IMR-90 (cell line): ENCODE measurements at places on chromosomes 1 and 21. TPM values are rescaled to one million over a fixed set of nuclear protein-coding genes. Genes with fewer than 3 reads are reported as not detected.

Gene S100A1
- total RNA-seq, result 0.18 TPM in 1 of 2 replicates, not detected in the other

Gene DSCAM
- total RNA-seq, result under 0.01 TPM in 2 replicates

Gene HCRTR1
- total RNA-seq, result not detected in 2 replicates

Gene TFB2M
- total RNA-seq, result 13.3 and 22.8 TPM in 2 replicates

Gene MED8
- 114 and 120 TPM in 2 replicates for total RNA-seq

Gene DDR2
- total RNA-seq, result 194 and 245 TPM in 2 replicates

Gene NEGR1
- 9.1 and 13.1 TPM in 2 replicates for total RNA-seq

Gene DENND2C
- 2.2 and 3.1 TPM in 2 replicates for total RNA-seq

Gene LPGAT1
- total RNA-seq, result 13.6 and 25.6 TPM in 2 replicates

DNA sequence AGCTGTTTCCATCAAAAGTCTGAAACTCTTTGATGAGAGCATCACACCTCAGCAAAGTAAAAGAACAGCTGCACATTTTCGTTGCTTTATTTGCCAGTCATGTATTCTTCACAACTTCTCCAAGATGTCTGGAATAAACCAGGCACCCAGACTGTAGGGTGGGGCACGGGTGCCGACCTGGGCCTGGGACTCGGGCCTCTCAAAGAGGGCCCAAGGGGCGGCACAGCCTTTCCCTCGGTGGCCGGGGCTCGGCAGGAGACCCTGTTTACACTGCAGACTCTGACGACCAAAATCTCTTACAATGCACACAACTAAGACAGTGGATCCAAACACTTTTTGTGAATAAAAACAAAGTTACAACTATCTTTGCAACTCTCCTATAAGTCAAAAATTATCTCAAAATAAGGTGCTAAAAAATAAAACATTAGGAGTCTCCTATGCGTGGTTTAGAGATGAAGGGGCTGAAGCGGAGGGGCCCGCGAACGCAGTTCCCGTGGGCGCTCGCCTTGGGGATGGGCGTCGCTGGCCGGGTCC is 696 bp downstream of the LSS start:
- DNase-seq, result no peak

DNA sequence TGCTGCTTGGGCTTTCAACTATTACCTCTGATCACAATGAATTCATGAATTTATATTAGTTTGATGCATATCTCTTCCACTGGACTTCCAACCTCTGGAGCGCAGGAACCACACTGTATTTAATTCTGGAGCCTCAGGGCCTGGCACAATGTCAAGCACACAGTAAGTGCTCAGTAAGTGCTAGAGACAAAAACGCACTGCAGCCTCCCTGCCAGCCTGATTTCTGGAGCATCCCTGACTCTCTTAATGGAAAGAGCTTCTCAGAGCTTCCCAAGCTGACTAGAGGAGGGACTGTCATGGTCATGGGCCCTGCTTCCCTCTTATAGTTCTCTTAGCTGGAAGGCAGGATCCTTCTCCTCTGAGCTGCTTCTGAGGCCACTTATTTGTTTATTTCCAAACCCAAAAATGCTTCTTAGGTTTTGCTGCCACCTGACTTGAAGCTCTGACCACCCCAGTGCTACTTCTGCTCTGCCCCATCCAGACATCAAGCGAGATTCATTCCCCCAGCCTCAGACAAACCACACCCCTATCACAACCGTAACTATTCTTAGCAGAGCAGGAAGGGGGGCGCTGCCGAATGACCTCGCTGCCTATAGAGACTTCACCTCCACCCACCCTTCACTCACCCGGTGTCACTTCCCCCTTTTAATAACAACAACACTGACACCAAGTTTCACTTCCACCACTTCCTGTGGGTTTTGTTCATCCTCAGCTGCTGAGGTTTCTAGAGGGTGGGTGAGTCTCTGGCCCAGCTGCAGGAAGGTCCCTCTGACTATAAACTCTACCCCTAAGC is 33.6 kb downstream of the NUAK2 start:
- peak; percentile 59 for DNase-seq

- peak; percentile 46 for DNase-seq
Observed at GRCh38 chr1:201171063-201172036, 17.1 kb upstream of the TMEM9 start.

DNA sequence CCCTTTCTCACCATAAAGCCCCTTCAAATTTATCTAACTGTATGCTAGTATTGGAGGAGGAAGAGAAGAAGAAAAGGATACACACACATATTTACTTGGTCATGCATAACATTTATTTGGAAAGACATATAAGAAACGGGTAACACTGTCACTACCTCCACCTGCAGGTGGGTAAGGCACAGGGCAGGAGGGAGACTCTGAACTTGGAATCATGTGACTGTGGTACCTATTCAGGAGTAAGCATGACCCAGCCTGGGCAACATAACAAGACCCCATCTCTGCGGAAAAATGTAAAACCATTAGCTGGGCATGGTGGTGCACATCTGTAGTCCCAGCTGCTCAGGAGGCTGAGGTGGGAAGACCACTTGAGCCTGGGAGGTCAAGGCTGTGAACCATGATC is 1.4 kb upstream of the PADI6 start:
- DNase-seq, result no peak

- peak; percentile 83 for DNase-seq
Observed at GRCh38 chr1:84504580-84505492, 1.4 kb upstream of the SPATA1 start.

DNA sequence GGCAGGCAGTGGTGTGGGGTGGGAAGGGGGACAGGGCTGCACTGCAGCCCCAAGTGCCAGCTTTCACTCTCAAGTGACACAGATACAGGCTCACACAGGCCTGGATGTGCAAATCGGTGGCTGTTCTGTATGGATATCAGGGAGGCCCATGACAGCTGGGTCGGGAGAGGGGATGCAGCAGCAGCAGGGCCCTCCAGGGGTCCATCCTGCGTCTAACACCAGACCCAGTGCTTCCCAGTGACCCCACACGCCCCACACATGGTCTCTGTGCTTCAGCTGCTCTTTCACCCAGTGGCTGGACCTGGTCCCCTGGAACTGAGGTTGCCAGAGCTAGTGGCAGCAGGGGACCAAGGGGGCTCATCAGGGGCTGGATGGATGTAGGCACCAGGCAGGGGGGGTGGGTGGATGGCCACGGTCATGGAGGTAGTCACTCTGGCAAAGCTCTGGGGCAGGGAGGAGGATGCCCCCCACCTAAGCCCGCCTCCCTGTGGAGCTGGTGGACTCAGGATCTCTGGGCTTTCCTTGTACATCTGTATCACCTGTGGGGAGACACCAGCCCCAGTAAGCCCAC is 13.9 kb downstream of the BTBD19 start:
- no peak for DNase-seq

DNA sequence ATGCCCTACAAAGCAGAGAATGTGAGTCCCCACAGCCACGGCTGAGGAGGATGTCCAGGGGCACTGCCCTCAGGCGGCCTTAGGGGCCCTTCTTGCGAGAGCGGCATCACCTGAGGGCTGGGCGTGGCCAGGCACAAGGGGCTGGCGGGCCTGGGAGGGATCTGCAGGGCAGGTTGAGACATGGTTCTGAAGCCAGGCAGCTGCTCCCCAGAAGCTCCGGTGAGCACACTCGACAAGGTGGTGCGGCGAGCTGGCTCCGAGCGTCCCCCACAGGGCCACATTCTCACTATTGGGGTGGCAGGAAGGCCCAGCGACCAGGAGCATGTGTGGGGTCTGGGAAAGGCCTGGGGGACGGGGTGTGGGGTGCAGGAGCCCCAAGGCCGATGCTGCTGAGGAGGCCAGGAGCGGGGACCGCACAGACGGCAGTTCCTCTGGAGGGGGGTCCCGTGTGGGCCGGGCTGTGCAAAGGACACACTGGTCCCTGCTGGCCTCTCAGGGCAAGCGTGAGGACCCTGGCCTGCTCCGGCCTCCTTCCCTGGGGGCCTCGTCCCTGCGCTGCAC is 47.2 kb downstream of the MORN1 start:
- DNase-seq, result no peak

- no peak for DNase-seq
Observed at GRCh38 chr1:101833312-101833711, 163.4 kb downstream of the OLFM3 start.

DNA sequence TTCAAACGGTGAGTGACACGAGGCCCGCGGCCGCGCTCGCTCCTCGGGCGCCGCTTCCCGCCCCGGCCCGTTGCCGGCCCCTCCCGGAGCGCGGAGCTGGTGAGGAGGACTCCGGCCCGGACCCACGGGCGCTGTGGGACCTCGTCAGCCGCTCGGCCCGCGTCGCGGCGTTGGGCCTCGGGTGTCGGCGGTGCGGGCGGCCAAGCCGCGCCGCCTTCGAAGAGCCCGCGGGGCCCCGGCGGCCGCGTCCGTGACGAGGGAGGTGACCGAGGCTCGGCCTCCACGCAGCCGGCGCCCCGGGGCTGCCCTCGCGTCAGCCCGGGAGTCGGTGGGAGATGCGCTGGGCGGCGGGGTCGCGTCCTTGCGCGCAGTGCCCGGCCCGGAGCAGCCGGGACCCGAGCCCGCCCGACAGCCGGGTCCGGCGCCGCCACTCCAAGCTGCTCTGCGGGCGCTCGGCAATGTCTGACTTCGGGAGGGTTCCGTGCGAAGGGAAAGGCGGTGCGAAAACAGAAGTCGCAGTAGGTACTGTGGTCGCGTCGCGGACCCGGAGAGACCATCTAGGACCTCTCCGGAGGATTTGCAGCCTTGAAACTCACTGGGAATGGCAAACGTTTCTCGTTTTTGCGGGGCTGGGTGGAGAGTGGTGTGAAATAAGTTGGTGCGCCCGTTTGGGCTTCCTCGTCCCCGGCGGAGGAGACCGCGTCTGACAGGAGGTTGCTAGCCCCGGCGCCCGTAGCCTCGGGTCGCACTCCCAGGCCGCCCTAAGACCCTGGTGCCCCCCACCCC is 829 bp downstream of the SPEN start:
- DNase-seq, result peak; percentile 23

DNA sequence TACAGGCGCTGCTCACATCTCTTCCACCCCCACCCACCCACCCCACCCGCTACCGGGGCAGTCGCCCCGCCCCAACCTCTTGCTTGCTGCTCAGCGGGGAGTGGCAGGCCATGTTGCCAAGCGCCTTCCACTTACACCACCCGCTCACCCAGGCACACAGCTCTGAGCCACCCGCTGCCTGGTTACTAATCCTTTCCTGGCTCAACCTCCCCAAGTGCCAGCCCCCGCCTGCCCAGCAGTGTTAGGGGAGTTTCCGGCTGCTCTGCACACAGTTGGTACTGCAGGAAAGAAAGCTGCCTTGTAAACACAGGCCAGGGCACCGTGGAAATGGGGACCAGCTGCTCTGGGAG is 56.2 kb downstream of the LACTBL1 start:
- no peak for DNase-seq

DNA sequence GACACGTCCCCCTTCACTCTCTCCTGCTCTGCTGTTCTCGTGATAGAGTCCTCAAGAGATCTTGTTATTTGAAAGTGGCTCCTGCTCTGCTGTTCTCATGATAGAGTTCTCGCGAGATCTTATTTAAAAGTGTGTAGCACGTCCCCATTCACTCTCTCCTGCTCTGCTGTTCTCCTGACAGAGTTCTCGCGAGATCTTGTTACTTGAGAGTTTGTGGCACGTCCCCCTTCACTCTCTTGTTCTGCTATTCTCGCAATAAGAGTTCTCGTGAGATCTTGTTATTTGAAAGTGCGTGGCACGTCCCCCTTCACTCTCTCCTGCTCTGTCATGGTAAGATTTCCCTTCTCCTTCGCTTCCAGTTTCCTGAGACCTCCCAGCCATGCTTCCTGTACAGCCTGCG is 47.9 kb downstream of the SMYD3 start:
- DNase-seq, result no peak

- DNase-seq, result no peak
Observed at GRCh38 chr1:205306929-205307566, 14.5 kb downstream of the NUAK2 start.
